ENCODE measurements at places on chromosomes 6 and 20.
A peak's percentile ranks its signal among the peaks of the same experiment; 100 is the strongest.

DNA sequence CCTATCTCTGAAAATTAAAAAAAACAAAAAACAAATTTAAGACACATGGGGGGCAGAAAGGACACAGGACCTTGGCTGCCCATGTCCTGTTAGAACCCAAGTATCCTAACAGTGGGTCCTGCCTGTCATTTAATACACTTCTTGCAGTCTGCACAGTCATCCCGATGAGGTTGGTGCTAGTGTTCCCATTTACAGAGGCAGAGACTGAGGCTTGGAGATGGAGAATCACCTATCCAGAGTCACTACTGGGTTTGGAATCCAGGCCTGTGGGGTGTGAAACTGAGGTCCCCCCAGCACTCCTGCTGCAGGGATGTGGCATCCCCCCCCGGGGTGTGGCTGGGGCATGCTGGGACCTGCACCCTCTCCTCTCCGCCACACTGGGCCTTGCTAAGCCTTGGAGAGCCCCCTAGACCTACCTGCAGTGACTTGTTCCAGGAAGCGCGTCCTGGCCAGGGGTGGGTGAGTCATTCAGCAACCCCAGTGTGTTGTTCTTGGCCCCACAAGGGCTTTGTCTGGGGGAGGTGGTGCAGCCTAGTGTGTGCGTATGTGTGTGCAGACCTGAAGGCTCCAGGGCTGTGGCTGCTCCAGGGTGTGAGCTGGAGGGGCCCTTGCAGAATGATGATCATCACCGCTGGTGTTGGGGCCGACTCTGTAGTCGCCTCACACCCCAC lies 49.7 kb downstream of the BCAS4 start:
- DNase-seq = peak; percentile 52

- no peak for DNase-seq
These were observed 208.4 kb upstream of the CDH4 start for GRCh38 chr20:61043681-61044080.

GRCh38 chr6:131130554-131130940 lies 4.7 kb upstream of the AKAP7 start:
- no peak for DNase-seq

- DNase-seq = no peak
These were observed 91.4 kb upstream of the EYS start for GRCh38 chr6:65798280-65799014.

DNA sequence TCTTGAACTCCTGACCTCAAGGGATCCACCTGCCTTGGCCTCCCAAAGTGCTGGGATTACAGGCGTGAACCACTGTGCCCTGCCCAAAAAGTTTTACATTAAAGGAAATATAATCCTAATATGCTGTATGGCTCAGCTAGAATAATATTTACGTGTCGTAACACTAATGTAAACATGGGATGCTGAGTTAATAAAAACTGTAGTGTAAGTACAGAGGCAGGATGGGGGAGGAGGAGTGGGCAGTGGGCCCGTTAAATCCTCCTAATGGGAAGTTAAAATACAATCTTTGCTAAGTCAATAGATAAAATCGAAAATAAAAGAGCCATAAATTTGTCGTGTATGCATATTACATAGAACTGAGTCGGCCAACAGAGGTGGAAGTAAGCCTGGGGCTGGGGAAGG lies 12.1 kb upstream of the IP6K3 start:
- DNase-seq = no peak

Data from HFFc6 (cell line).